Lower lobe of right lung (tissue), 2 donors: ENCODE measurements at places on chromosomes 1 and 21.

DNA sequence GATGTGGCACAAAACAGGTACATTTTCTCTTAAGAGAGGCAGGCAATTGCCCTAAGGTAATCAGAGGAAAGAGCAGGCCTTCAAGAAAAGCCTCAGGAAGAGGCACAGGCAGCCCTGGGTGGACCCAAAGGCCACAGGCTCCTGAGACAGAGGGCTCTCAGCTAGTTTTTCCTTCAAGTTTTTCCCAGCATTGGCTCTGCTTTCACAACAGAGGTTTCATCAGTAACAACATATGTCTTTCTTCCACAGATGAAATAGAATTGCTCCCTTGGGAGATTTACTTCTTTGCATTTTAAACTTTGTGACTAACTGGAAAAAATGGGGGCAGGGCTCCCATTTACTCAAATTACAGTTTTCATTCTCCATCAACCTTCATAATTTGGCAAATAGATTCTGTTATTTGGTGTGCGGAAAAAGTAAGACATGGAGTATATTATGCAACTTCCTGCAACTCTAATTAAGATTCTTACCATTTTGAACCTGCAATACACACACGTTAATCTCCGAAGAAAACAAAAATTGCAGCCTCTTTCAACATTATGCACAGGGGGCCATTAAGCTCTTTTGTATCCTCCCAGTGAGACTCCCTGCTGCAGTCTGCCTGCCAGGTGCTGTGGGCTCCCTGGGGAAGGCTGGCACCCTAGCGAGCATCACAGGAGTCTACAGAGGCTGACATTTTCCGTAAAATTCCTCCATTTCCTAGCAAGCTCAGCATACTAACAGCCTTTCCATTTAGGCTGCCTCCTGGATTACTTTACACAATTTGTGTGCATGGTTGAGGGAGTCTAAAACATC is 282.3 kb downstream of the USH2A start:
- DNase-seq = no peak

DNA sequence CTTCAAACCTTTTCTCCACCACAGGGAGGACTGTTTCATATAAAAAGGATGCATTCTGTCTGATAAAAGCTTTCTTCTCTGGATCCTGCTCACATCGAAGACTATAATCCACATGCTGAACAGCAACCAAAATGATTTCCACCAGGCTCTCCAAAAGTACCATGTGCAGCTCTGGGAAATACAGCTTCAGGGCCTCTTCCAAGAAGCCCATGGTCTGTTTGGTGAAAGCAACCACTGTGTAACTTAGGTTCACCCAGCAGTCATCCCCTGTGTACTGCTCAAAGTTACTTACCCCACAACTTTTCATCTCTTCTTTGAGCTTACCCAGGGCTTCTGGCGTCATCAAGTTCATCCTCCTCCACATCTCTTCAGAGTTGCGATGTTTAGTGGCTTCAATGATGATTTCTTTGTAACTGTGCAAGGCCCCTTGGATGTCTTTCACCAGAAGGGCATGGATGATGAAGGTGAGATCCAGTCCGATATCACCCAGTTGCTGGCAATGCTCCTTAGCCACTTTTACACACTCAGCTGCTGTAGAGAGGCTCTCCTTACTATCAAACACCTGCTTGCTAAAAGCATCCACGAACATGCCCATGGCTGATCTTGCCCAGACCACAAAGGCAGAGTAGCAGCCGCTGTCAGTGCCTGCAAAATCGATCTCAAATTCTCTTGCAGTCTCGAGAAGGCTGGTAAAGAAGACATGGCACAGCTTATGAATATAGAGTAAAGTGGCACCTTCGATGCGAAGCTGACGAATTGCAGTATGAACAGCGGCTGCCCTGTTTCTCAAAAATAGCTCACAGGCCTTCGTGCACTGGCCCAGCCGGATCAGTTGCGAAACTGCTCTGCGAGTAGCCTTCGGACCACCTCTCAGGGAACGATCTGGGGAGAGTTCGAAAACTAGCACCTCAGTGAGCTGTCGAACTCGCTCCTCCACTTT is 1.7 kb downstream of the EXOC8 start:
- no peak for DNase-seq

- DNase-seq = no peak
Measured at GRCh38 chr1:112729909-112730308, 14.8 kb upstream of the PPM1J start.

DNA sequence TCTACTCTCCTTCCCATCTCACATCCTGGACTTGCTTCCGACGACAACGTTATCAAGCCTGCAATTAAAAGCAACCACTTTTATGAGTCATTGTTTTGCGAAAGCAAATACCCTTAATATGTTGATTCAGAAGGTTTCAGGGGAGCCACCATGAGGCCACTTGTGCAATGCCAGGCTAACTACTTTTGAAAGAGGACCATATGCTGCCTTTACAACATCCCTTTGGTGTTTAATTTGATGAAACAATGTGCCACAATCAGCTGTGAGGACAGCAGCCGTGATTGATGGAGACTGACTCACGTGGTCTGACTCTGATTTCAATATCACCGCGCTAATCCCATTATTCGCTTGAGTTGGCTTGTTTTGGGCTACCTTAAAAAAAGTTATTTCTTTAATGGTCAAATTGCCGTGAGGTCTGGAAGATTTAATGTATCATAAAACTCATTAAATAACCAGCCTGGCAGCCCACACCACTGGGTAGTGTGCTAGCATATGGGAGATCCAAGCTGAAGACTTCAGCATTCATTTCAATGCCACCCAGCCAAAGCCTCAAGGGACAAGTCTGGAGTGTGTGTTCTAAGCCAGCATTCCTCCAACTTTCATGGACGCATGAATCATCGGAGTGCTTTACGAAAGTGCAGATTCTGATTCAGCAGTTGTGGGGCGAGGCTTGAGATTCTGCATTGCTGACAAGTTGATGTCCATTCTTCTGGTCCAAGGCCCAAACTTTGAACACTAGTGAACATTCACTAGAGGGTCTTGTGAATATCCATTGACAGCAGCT is 73.3 kb upstream of the PAXBP1 start:
- no peak for DNase-seq

DNA sequence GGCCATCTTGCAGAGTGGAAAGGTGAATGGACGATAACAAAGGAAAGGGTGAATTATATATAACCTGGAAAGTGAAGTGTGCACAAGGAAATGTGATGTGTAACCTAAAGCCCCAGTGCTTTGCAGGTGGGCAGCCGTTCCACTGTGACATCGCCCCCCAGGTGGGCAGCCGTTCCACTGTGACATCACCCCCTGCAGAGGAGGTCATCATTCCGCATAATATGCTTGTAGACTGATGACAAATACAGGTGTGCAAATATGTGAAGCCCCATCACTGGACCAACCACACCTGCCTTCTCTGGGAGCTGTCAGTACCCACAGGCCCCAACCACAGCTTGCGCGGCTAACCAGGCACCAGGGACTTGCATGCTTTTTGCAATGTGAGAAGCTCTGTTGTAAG is 4.7 kb upstream of the ZNF496 start:
- no peak for DNase-seq

- no peak for DNase-seq
Measured at GRCh38 chr1:170731566-170732251, 67.8 kb downstream of the PRRX1 start.
